Stimulated activated CD8-positive, alpha-beta memory T cell treated with anti-CD3 and anti-CD28 coated beads, Interleukin-12 subunit alpha, Interleukin-12 subunit beta, amount 100 ng/mL, for 4 hours (primary cell): ENCODE measurements at places on chromosomes 6 and 20.

GRCh38 chr6:158737082-158737709, 82.0 kb downstream of the EZR start:
- DNase-seq = no peak

DNA sequence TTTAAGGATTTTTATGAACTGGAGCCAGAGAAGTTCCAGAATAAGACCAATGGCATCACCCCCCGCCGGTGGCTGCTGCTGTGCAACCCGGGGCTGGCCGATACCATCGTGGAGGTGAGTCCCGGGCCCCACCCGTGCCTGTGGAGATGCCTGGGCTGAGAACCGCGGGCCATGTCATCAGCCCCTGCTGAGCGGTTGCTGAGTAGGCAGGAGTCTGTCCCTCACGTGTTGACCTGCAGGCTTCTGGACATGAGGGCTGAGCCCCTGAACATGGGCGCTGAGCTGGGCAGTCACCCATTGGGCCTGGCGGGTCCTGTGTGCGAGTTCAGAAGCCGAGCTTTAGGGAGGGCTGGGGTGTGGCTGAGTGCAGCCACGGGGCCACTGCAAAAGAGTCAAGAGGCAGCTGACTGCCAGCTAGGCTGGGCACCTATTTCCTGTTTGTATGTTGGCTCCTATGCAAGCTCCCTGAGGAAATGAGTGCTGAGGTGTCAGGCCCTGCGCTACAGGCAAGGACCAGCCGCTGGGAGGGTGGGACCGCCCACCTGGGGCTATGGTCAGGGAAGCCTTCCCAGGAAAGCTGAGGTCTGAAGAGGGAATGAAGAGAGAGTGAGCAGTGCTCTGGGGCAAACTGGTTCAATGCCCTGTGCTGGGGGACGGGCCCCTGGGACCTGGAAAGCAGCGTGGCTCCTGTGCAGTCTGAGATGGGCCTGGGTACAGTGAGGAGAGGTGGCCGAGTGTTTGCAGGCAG, 34.3 kb downstream of the PYGB start:
- DNase-seq = no peak

- no peak for DNase-seq
Observed at GRCh38 chr6:28553986-28554881, 28.6 kb downstream of the GPX5 start.

GRCh38 chr6:16471222-16471909, 233.0 kb downstream of the GMPR start:
- no peak for DNase-seq
